ENCODE measurements at places on chromosomes 2 and 18.

DNA sequence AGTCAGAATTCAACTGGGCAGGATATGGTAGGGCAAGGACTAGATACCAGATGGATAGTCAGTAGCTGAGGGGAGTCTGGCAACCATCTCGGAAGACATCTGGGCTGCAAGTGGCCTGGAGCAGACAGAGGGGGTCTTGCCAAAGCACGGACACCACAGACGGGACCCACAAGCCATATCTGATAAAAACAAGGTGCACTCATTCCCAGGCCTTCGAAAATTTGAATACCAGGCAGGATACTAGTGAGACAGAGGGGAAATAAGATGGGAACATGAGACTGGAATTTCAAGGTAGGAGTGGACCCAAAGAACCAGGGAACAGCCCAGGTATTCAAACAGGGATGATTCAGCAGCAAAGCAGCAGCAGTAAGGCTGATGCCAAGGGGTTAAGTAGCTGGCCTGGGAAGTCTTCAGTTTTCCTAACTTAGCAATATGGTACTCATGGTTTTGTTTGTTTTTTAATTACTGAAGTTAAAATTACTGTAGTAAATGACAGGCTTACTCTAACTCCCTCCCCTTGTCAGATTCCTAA lies 144.9 kb upstream of the NCKAP5 start:
- no peak for DNase-seq

DNA sequence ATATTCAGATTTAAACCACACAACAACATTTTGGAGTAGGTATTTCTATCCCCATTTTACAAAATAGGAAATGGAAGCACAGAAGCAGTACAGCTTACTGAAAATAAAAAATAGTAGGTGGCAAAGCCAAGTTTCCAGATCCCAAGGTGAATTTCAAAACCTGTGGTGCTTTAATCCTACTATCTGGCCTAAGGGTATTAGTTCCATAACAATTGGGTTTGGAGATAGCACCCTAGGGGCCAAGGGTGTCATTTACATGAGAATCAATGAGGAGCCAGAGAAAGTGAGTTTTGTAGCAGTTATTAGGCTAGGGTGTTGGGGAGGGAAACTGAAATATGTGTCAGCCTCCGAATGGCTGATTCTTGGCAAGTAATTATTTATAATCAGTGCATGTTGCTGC lies 24.9 kb downstream of the OSBPL6 start:
- no peak for DNase-seq

DNA sequence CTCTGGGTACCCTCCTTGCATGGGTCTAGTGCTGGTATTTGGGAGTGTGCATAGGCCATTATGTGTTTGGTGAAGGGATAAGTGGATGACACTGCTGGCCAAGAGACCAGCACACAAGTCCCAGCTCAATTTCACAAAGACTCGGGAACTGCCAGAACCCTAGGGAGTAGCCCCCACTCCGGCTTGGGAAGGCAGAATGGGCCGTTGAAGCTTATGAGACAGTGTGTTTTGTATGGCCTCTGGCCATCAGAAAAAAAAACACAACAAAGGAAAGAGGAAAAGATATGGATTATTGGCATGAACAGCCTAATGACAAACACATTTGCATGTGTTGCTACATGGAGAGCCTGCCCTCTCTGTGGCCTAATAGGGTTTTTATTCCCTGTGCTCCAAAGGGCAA lies 144.2 kb downstream of the TTC32 start:
- DNase-seq: no peak

- no peak for DNase-seq
Measured at GRCh38 chr2:7627583-7627982, 710.4 kb downstream of the RNF144A start.

DNA sequence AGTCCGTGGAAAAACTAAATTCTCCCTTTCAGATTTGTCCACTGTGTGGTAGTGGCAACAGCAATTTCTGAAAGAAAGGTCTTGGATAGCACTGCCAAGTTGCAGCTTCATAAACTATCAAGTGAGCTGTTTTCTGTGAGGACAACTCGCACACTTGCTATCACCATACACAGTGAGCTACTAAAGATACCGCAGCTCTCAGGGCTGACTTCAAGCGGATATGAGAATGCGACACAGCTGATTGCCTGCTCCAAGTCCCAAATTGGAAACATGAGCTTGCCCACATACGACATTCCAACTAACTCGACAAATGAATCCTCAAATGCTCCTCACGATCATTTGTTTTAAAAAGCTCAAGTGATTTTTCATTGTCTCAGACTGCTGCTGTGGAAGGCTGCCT lies 46.2 kb downstream of the E2F6 start:
- DNase-seq: no peak

- no peak for DNase-seq
Measured at GRCh38 chr2:152251211-152251610, 75.6 kb upstream of the STAM2 start.

Measured in NCI-H2171 (cell line).